ENCODE measurements at places on chromosomes 11 and 22.

- no peak for DNase-seq
Observed at GRCh38 chr22:22918297-22918965, 30.8 kb downstream of the IGLL5 start.

DNA sequence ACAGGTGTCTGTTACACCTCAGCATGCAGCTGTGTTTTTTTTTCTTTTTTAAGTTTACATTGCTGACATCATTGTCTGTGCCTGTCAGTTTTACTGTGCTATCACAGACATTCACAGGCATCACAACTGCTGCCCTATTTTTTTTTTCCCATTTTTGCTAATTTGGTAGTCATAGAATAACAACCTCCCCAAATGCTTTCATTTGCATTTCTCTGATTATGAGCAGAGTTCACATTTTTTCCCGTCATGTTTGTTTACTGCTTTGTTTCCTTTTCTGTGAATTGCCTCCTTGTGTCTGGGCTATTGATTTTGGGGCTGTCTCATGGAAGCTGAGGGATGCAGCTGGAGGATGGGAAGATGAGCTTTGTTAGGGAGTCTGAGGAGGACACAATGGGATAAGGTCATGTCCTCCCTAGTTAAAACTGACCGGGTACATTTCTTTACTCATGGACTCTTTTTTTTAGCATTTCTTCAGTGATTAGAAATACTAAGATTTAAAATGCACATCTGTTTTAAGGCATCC lies 155.1 kb downstream of the LDLRAD3 start:
- DNase-seq, result no peak

- DNase-seq, result no peak
Observed at GRCh38 chr11:61123775-61124571, 21.7 kb downstream of the CD5 start.

- DNase-seq, result no peak
Observed at GRCh38 chr11:125228445-125228844, 63.9 kb downstream of the PKNOX2 start.

DNA sequence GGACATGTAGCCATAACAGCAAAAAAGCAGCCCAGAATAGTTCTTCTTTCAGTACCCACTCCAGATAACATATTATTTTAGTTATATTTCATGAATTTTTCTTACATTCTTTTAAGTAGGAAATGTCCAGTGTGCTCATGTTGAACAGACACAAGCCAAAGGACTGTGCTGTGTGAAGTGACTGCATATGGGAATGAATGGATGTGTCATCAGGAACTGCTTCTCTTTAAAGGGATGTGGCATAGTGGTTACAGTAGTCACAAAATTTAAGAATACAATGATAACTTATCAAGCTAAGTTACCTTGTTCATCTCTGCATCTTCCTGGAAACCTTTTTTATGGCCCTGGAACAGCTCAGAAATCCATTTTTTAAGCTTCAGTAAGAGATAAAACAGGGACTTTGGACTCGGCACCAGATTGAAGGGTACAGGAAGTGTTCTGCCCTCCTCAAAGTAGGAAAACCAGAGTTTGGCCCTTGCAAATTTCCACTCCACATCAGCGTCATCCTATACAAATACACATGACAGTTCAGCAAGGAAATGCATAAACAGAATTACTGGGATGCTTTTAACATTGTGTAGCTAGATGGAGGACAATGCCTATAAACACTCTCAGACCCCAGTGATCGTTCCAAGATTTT lies 112.8 kb downstream of the TRPC6 start:
- no peak for DNase-seq

- DNase-seq, result no peak
Observed at GRCh38 chr11:64451856-64452255, 92.9 kb downstream of the RPS6KA4 start.

GRCh38 chr11:69301455-69302401 lies 7.8 kb downstream of the MYEOV start:
- DNase-seq, result no peak

GRCh38 chr22:19710020-19710768 lies 4.1 kb upstream of the SEPTIN5 start:
- DNase-seq, result no peak

GRCh38 chr11:99887481-99887880 lies 799.6 kb upstream of the ARHGAP42 start:
- DNase-seq, result no peak

DNA sequence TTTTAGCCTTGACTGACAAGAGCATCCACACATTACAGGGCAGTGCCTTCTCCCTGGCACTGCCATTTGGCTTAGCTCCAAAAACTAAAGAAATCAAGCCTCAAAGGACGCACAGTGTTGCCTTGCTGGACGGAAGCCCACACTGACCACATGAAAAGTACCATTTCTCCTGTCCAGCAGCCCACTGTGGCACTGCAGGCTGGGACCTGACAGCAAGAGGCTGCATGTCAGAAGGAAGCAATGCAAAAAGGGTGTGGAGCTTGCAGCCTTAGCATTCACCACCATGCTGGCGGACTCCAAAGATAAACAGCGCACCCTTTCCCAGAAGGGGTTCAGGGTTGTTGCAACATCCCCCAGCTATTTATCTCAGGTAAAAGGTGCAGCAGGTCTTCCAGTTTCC lies 109.3 kb upstream of the BMAL1 start:
- no peak for DNase-seq

DNA sequence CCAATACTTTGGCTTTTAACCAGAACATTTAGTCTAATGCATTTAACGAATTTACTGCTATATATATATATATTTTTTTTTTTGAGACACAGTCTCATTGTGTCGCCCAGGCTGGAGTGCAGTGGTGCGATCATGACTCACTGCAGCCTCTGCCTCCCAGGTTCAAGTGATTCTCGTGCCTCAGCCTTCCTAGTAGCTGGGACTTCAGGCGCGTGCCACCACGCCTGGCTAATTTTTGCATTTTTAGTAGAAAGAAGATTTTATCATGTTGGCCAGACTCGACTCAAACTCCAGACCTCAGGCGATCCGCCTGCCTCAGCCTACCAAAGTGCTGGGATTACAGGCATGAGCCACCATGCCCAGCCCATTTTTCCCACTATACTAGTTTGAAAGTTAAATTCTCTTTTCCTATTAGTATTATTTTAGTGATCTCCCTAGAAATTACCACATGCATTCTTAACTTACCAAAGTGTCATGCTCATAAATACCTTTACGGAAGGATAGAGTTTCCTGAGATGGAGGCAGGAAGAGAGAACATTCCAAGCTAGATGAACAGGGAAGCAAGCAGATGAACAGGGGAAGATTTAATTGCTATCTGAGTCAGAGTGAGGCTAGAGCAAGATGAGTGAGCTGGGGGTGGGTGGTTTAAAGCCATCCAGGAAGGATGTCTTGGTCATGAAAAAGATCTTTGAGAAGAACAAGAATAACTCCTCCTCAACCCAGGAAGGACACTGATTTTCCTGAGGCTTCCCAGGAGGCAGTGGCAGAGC lies 4.4 kb upstream of the PGAP2 start:
- DNase-seq, result no peak

GRCh38 chr11:32427935-32428664 lies 7.2 kb downstream of the WT1 start:
- DNase-seq, result no peak

- no peak for DNase-seq
Observed at GRCh38 chr11:6968816-6969215, 42.6 kb downstream of the ZNF215 start.

GRCh38 chr11:8956860-8957259 lies 7.4 kb downstream of the TMEM9B start:
- no peak for DNase-seq

DNA sequence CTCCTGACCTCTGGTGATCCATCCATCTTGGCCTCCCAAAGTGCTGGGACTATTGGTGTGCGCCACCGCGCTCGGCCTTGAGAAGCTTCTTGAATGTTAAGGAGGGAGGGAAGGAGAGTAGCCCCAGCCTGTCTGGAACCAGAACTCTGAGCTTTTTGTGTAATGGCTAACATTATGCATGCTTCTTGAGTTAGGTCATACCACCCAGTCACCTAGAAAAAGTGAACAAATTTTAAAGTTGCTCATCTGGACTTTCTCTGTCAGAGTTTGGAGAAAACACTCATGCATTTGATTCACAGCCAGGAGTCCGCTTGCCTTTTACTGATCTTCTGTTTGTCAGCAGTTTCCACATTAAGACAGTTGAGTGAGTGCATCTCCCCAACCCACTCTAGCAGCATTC lies 82.1 kb downstream of the PPP6R3 start:
- no peak for DNase-seq

GRCh38 chr22:27597703-27598444 lies 203.7 kb downstream of the MN1 start:
- no peak for DNase-seq

DNA sequence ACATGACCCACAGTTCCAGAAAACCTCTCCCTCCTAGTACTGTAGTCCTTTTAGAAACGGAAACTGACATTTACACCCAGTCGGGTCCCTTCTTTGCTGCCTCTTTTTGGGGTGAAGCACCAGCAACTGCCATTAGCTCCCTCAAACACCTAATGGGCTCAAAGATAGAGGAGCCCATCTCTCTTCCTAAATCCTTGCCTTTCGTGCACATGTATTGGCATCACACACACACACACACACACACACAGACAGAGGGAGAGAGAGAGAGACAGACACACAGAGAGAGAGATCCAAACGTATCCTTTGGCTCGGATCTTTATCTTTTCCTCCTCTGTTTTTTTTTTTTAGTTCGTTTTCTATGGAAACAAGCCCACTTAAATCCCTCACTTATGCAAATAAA lies 716 bp downstream of the GRM5 start:
- no peak for DNase-seq

- DNase-seq, result no peak
Observed at GRCh38 chr11:118842369-118842768, 41.3 kb upstream of the CXCR5 start.

GRCh38 chr22:44402196-44403111 lies 89.7 kb upstream of the SHISAL1 start:
- no peak for DNase-seq

GRCh38 chr11:69889400-69890318 lies 70.4 kb upstream of the FGF3 start:
- no peak for DNase-seq

- DNase-seq, result no peak
Observed at GRCh38 chr11:77096591-77097019, 6.0 kb upstream of the OMP start.

GRCh38 chr11:64745521-64746328 lies 1.8 kb upstream of the RASGRP2 start:
- DNase-seq, result peak; percentile 80

DNA sequence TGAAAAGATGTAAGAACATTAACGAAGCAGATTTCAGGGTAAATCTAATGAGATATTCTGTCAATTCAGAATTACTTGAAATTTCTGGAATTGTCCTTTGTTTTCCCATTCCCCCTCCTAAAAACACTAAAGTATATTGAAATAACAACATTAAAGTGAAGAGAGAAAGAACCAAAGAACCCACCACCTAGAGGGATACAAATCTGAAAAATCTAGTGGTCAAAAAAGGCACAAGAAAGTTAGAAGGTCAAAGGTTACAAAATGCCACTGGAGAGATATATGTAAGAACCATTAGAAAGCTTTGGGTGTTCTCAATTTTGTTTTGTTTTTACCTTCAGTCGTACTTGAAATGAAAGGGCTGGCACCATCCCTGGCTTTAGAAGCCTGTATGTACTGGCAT lies 57.9 kb downstream of the DENND5A start:
- DNase-seq, result no peak

DNA sequence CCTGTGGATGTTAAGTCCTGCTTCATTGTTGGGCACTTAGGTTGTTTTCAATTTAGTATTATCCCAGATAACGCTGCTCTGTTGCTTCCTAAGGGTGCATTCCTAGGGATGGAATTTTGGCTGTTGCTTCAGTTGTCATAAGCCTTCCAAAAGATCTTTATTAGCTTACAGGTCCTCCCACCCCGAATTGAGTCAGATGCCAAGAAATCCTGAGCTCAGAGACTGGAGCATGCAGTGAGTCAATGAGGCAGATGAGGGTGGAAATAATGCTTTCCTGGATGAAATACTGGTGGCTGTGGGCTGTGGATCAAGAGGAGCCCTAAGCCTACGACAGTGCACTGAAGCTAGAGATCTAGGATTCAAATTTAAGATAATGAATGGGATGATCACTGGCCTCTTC lies 10.7 kb upstream of the IL18BP start:
- DNase-seq, result no peak

DNA sequence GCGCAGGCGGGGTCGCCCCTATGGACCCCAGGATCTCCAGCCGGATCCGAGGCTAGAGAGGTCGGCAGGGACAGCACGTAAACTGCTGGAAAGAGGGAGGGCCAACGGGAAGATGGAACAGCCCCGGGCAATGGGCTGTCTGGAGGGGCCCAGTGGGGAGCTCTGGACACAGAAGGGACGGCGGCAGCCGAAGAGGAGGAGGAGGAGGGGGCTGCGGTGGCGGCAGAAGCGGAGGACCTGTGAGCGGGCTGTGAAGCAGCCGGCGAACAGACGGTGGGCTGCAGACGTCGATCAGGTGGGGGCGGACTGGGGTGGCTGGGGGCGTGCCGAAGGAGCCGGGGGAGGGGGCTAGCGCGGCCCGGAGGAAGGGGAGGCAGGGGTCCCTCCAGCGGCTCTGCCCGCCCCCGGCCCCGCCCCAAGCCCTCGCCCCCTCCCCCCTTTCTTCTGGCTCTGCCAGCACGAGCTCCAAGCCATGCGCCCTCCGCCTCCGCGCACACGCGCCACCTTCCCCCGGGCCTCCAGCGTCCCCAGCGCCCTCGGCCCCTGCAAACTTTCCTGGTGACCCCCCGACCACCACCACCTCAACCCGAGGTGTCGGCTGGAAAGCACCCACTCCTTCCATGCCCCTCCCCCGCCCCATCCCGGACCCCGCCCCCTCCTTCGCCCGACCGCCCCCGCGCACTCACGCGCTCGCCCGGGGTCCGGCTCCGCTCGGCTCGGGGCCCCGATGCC lies 432 bp downstream of the TNKS1BP1 start:
- no peak for DNase-seq

DNA sequence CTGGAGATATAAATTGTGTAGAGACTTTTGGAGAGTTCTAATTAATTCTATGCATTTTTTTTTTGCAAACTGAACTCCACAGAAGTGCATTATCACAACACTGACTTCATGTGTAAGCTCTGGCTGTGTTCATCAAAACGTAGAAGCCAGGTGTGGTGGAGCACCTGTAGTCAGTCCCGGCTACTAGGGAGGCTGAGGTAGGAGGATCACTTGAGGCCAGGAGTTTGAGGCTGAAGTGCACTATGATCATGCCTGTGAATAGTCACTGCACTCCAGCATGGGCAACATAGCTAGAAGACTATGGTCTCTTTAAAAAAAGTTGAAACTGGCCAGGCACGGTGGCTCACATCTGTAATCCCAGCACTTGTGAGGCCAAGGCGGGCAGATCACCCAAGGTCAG lies 20.6 kb downstream of the TCF20 start:
- DNase-seq, result no peak

GRCh38 chr11:17314904-17315426 lies 36.6 kb upstream of the NCR3LG1 start:
- DNase-seq, result no peak

GRCh38 chr11:65165410-65166317 lies 4.4 kb upstream of the SPDYC start:
- DNase-seq, result no peak

DNA sequence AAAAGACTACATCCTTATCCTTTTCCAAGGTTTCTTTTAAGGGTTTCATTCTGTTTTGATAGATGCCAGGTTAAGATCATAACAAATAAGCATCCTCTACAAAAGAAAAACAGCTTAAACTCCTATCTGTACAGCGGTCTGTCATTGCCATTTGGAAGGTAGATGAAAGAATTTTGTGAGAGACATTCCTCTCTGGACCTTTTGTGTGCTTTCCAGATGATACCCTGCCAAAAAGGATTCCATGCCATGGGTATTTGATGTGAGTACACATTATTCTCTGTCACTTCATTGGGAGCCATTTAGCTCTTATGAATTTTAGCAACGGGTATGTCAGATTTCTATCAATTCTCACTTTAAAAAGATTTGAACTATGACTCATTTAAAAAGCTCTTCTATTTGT lies 153.7 kb downstream of the GRIA4 start:
- no peak for DNase-seq

- no peak for DNase-seq
Observed at GRCh38 chr11:69907611-69908010, 88.4 kb upstream of the FGF3 start.

Measured in CD4-positive, alpha-beta T cell treated with Interleukin-4 for 4 hours (primary cell).